Cardiac muscle cell (in vitro differentiated cells and primary cell): ENCODE measurements at places on chromosomes 6 and 20. TPM values are rescaled to one million over a fixed set of nuclear protein-coding genes. Genes with fewer than 3 reads are reported as not detected.

Gene CTAGE9
- polyA plus RNA-seq, result not detected in 2 replicates

Gene PRDM13
- polyA plus RNA-seq, result not detected in 2 replicates

Gene DBNDD2
- polyA plus RNA-seq, result 85.4 and 89.3 TPM in 2 replicates

Gene DEK
- polyA plus RNA-seq, result 80.8 and 90.6 TPM in 2 replicates

Gene FKBP1C
- 0.39 and 0.48 TPM in 2 replicates for polyA plus RNA-seq

Gene TOX2
- polyA plus RNA-seq, result 0.32 and 0.84 TPM in 2 replicates

Gene PTPRK
- polyA plus RNA-seq, result 48.3 and 68.6 TPM in 2 replicates

Gene SLC17A1
- polyA plus RNA-seq, result not detected in 2 replicates

Gene ANKEF1
- 4.3 and 8.9 TPM in 2 replicates for polyA plus RNA-seq

Gene LY6G6C
- 0.24 TPM in 1 of 2 replicates, not detected in the other for polyA plus RNA-seq

Gene SIRPD
- not detected in 2 replicates for polyA plus RNA-seq

Gene GPR63
- 1.8 TPM in 1 of 2 replicates, not detected in the other for polyA plus RNA-seq

Gene ZNF292
- 50.4 and 60.1 TPM in 2 replicates for polyA plus RNA-seq
